Activated naive CD8-positive, alpha-beta T cell treated with anti-CD3 and anti-CD28 coated beads, Interleukin-2, amount 10 ng/mL, durations not matched to agents 7 days and 5 days (primary cell): ENCODE measurements at places on chromosomes 13 and 19. TPM values are rescaled to one million over a fixed set of nuclear protein-coding genes. Genes with fewer than 3 reads are reported as not detected.
A peak's percentile ranks its signal among the peaks of the same experiment; 100 is the strongest.

GRCh38 chr13:28755546-28755870 lies 36.7 kb upstream of the SLC46A3 start:
- H3K4me3 ChIP-seq = peak overlapping the region; percentile 76
- peaks cover 18% of the 10 kb centered on the region for H3K4me1 ChIP-seq
- DNase-seq = no peak
- H3K27ac ChIP-seq = peak overlapping the region; percentile 93

DNA sequence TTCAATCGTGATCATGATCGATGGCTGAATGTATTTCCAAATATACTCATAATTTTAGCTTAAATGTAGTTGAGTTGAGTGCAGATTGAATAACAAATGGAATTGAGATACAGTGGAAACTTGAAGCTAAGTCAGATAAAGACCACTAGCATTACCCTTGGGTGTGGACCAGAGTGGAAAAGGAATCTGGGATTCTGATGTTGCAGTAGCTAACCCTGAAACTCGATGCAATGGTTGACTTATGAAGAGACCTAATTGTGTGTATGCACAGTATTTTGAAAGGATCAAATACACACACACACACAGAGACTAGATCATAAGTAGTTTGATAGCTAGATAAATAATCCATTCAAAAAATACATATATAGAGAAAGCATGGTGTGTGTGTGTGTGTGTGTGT lies 135.8 kb downstream of the RXFP2 start:
- H3K4me1 ChIP-seq = no peaks in the 10 kb centered on the region
- no peaks in the 10 kb centered on the region for H3K36me3 ChIP-seq
- DNase-seq = no peak
- peaks cover 3% of the 10 kb centered on the region for H3K27me3 ChIP-seq

- no peaks in the 10 kb centered on the region for H3K27me3 ChIP-seq
- H3K4me1 ChIP-seq = peaks cover 18% of the 10 kb centered on the region
- H3K4me3 ChIP-seq = peak overlapping the region; percentile 60
- peaks cover 21% of the 10 kb centered on the region for H3K36me3 ChIP-seq
- DNase-seq = no peak
Observed at GRCh38 chr19:9622531-9622930, 1.5 kb upstream of the ZNF561 start.

The NUP58 gene
- total RNA-seq = 70.1 TPM

DNA sequence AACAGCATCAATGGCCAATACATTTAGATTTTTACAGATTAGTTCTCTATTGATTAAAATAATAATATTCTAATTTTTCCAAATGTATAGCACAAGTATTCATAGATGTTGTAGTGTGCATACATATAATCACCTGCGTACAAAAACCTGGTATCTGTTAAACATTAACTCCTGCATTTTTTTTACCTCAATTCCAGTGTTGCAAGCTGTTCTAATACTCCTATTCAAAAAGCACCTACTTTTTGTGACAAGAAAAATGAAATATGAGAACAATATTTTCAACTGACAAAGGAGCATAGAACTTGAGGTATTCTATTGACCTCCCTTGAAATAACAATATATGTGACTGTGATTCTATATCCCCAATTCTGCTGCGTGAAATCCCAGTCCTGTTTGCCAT lies 422.9 kb upstream of the PCDH20 start:
- H3K4me3 ChIP-seq = no peak overlapping the region
- H3K27ac ChIP-seq = no peak overlapping the region
- no peaks in the 10 kb centered on the region for H3K4me1 ChIP-seq
- no peaks in the 10 kb centered on the region for H3K27me3 ChIP-seq
- no peak for DNase-seq
- no peaks in the 10 kb centered on the region for H3K36me3 ChIP-seq
